ENCODE measurements at places on chromosomes 7 and 10.

DNA sequence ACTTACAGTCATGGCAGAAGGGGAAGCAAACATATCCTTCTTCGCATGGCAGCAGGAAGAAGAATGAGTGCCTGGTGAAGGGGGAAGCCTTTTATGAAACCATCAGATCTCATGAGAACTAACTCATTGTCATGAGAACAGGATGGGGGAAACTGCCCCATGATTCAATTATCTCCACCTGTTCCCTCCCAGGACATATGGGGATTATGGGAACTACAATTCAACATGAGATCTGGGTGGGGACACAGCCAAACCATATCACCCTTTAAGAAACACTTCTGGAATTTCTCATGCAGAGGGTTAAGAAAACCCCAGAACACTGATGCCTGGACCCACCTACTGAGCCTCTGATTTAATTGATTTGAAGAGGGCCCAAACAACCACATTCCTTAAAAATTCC is 63.3 kb upstream of the DNAJB12 start:
- DNase-seq, result no peak

GRCh38 chr7:31852462-31852861 is 165.4 kb downstream of the PPP1R17 start:
- no peak for DNase-seq

GRCh38 chr7:28575241-28575643 is 162.9 kb downstream of the CREB5 start:
- DNase-seq, result no peak

DNA sequence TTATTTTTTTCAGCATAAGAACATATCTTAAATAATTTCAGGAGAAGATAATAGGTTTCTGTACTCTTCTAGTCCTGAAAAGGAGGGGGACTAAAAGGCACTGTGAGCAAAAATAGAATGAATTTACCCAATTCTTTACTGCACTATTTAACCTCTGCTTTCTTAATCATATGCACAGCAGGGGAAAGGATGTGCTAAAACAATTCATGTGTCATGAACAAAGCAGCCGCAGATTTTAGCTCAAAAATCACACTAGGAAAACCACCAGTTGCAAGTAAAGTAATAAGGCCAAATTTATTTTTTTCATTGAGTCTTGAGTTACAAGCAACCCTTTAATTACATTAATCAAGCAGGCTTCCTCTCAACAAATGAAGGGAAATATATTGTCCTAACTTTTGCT is 80.1 kb downstream of the CABCOCO1 start:
- DNase-seq, result no peak

DNA sequence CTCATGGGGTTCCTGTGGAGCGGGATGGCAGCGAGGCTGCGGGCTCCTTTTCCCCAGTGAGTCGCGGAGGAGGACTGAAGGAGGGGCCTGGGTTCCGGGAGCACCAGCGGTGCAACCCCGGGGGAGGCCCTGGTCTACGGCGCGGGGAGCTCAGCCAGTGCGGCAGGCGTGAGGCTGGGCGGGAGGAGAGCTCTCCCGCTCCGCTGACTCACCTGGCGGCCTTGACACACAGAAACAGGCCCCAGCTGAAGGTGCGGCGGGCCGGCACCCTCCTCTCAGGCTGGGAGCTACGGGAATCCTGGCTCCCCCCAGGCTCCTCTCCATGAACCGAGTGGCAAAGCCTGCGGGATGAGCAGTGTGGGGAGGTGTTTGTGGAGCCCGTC is 6.8 kb upstream of the NOM1 start:
- DNase-seq, result no peak

GRCh38 chr10:33009244-33010131 is 51.5 kb upstream of the ITGB1 start:
- no peak for DNase-seq

DNA sequence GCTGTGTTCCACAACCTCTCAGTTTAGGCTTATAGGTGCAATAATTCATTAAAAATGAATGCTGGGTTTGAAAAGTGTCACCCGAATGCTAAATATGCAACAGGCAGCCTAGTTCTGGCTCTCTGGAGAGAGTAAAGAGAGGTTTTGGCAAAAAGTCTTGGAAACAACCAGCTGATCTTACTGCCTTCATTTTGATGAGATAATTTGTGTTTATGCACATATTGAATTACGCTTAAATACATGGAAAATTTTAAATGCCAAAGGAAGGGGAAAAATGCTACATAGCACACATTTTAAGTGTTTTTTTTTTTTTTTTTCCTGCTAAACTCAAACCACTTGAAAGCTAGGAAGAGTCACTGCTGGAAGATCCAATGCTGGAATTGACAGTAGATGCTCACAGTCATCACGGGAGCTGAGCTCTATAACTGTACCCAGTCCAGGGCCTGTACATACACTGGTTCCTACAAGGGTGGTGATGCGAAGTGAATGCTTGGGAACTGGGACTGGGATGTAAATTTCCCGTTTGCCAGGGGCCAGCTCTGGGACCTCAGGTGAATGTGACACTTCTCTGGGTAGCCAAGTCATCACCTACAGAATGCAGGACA is 151.5 kb downstream of the PFKFB3 start:
- DNase-seq, result no peak

DNA sequence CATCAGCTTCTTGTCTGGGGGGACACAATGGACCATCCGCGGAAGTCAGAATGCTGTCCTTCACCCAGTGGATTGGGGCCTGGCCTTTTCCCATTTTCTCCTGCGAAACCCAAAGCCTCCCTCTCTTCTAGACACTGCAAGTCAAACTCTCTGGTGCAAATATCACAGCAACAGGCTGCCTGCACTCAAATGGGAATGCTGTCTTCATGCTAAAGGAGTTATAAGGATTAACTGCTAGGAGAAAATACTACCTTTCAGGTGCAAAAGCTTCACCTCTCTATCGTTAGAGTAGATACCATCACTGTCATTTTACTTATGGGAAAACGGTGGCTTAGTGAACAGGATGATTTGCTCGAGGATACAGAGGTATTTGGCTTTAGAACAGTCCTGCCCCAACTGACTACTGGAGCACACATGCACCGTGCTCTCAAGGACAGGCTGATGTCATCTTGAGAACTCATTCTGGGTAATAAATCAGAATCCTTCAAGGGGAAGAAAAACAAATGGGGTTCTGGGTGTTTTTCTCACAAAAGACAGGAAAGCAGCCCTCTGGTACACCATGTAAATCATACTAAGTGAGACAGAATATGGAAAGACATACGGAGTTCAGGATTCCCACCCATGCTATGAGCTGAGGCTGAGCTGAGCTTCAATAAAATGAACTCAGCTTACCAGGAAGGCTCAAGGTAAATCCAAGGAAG is 100.9 kb downstream of the SAMD9 start:
- DNase-seq, result no peak

DNA sequence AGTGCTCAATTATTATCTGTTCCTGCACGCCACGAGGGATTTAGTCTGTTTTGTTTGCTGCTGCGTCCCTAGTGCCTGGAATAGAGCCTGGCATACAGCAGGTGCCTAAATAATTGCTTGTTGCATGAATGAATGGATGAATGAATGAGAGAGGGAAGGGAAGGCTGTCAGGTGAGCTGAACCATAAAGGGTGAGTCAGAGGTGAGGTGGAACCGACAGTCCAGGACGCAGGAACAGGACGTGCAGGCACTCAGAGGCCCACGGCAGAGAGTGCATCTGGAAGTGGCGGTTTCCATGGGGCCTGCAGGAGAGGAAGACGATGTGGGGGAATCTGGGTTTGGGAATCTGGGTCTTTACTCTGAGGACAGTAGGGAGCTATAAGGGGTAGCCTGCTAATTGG is 17.7 kb upstream of the PPIF start:
- no peak for DNase-seq

- DNase-seq, result no peak
Measured at GRCh38 chr7:33970536-33970935, 65.2 kb downstream of the BMPER start.

- DNase-seq, result no peak
Measured at GRCh38 chr7:33873981-33874750, 31.2 kb upstream of the BMPER start.

- no peak for DNase-seq
Measured at GRCh38 chr10:132964231-132964630, 21.9 kb upstream of the CFAP46 start.

- no peak for DNase-seq
Measured at GRCh38 chr10:13831711-13832141, 245.0 kb downstream of the PRPF18 start.

GRCh38 chr10:3141351-3142005 is 31.1 kb downstream of the PITRM1 start:
- no peak for DNase-seq

DNA sequence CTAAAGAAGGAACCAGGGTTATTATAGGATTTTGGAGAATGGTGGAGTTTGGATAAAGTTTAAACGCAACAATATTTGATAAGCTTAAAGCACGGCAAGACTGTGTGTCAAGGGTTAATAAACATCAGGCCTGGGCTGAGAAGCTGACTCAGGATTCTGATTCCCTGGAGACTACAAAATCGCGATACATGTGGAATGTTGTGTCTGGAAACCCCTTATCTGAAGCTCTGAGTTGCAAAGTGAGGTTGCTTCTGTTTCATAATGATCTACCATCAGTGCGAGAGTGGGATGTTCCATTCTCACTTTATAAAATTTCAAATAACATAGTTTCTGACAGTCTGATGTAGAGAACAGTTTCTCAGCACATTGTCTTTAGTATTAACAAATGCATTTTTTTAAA is 7.8 kb downstream of the C1GALT1 start:
- DNase-seq, result no peak

- no peak for DNase-seq
Measured at GRCh38 chr7:1296356-1296981, 63.8 kb downstream of the UNCX start.

DNA sequence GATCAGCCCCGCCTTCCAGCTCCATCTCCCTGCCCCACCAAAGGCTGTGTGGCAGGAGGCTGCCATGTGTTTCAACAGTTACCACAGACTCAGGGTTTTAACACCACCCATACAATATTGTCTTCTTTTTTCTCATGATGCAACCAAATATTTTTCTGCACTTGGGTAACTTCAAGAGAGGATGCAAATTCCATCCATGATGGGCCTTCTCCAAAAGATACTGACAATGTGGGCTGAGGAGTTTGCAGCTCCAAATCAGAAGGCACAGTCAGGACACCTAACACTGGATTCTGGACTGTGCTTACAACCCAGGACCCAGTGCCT is 347.9 kb downstream of the GRID1 start:
- no peak for DNase-seq

DNA sequence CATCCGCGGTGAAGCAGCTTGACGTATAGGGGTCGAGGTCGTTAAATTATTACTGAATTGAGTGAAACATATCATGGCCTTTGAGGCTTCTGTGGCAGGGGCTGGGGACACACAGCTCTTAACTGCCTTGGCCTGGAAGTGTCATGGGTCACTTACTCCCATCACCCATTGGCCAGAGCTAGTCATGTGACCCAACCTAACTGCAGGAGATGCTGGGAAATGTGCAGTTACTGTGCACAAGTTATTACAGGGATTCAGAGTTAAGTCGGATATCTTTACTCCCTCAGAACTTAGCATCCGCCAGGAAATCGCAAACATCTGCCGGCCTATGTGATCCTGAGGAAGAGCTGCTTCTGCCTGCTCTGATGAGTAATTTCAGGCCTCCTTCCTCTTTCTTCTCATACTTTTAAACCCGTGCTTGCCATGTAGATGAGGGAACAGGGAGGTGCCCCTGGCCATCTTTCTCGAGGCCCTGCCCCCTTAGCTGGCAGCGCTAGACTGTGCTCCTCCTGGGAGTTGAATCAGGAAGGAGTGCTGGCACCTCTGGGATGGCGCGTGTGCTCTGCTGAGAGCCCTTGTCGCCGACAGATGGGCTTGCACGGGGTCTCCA is 203.6 kb downstream of the TCF7L2 start:
- no peak for DNase-seq

DNA sequence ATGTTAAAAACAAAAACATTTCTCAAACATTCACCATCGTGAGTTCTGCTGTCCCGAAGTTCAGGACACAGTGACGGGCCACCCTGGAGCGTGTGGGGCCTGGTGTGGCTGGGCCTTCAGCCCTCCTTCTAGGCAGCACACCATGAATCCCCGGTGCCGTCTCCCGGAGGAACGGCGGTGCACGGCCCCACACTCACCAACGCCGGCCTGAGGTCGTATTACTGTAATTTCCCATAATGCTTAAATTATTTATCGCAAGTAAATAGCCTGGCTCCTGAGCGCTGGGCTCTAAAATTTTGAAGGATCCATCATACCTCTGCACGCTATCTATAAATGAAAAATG is 1.4 kb downstream of the STK32C start:
- DNase-seq, result no peak

- no peak for DNase-seq
Measured at GRCh38 chr7:35894721-35895120, 93.9 kb downstream of the SEPTIN7 start.

GRCh38 chr7:85627791-85628586 is 441.1 kb upstream of the SEMA3D start:
- no peak for DNase-seq

DNA sequence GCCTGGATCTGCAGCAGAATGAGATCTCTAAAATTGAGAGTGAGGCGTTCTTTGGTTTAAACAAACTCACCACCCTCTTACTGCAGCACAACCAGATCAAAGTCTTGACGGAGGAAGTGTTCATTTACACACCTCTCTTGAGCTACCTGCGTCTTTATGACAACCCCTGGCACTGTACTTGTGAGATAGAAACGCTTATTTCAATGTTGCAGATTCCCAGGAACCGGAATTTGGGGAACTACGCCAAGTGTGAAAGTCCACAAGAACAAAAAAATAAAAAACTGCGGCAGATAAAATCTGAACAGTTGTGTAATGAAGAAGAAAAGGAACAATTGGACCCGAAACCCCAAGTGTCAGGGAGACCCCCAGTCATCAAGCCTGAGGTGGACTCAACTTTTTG is 21.4 kb downstream of the LRRC17 start:
- DNase-seq, result no peak

DNA sequence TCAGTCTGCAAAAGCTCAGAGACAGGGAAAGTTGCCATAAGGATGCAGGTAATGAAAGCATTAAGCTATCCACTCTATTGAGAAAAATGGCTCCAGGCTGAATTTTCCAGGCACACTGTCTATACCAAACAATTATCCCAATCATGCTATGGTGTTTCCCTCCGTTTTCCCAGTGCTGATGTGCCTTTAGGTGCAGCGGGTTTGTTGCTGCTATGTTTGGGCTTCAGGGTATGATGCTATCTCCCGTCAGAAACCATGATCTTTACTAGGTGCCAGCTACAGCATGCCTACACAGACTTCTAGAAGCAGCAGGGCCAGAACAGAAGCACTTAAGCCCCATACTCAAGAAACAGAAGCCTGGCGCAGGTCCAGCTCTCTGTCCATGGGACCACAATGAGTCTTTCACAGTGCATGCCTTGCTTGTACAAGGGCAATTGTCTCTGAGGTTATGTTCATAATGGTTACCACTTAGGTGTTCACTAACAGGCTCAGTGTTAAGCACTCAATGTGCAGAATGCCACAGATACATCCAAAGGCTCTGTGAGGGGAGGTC is 19.4 kb downstream of the STEAP1B start:
- DNase-seq, result no peak

- DNase-seq, result no peak
Measured at GRCh38 chr10:34699904-34700517, 115.1 kb downstream of the PARD3 start.

- DNase-seq, result no peak
Measured at GRCh38 chr7:8719102-8719501, 285.7 kb downstream of the NXPH1 start.

Data from stimulated activated CD8-positive, alpha-beta memory T cell treated with anti-CD3 and anti-CD28 coated beads, Interleukin-15, amount 100 ng/mL, for 48 hours (primary cell).